Sigmoid colon (tissue), 7 donors: ENCODE measurements at places on chromosomes 12 and 14. TPM values are rescaled to one million over a fixed set of nuclear protein-coding genes. Genes with fewer than 3 reads are reported as not detected.

- no peak for DNase-seq
Observed at GRCh38 chr14:78709795-78710557, 539.8 kb downstream of the NRXN3 start.

DNA sequence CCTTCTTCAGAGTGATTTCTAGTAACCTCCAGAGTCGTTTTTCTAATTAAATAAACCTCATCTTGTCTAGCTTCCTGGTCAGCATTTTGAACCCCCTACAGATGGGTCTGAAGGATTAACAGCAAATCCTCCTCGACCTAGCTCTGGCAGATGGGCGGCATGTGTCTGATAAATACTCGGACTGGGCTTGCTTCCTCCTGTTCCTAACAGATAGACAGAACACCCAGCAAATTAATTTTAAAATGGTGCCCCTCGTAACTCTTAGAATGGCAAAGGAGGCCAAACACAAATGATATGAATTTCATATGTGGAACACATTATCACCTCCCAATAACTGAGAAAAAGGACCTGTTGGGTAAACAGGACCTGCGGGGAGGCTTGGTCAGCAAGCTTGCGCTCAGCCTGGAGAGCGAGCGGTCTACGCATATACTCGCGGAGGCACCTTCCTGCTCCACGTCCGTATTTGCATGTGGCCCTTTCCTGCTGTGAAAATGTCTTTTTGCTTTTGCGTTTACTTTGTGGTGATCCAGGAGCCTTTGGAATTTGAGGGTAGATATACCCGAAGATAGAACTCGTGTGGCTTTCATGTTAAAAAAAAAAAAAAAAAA, 79.6 kb downstream of the OTX2 start:
- DNase-seq = no peak

DNA sequence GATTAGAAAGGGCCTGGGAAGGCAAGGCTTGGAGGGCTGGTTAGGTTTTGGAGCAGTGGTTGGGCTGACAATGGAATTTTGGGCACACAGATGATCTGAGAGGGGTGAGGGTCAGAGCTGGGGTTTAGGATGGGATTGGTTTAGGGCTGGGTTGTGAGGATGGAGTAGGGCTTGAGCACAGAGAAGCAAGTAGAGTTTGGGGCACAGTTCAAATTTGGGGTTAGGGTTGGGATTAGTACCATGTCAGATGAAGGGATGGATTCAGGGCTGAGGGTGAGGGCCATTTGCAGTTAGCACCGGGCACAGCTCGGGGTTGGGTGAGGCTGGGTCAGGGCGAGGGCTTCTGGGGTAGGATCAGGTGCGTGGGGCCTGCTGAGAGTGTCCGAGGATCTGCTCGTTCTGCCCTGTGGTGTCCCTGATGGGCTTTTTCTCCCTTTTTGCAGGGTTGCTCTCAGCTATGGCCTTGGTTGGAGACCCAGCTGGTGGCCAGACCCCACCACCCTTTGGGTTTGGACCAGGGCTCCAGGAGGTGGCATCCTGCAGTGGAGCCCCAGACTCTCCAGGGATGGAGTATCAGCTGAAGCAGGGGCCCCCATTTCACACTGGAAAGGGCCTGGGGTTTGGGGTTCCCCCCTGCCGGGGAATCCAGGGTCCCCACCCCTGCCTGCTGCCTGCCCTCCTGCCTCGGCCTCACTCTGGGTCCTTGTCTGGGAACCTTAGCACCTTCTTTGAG, 45.6 kb downstream of the KRT80 start:
- DNase-seq = no peak

Gene GZMH
- not detected for total RNA-seq

GRCh38 chr14:74634481-74634880, 22.4 kb upstream of the LTBP2 start:
- no peak for DNase-seq

DNA sequence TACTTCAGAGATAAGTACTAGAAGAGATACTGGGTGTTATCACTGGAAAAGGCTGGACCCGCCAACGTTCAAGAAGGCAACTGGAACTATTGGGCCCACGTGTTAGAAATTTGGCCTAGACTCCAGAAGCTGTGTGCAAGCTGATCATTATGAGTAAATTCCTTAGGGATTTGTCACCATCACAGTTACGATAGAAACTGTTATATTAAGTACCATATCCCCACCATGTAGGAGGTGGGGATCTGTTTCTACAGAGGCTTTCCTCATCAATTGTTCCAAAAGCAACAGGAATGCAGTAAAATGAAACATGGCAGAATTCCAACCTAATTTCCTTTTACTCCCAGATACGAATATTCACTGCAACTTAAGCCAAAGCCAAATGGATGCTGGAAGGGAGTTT, 170.7 kb downstream of the NOVA1 start:
- no peak for DNase-seq

- DNase-seq = no peak
Observed at GRCh38 chr12:39406262-39406661, 36.7 kb downstream of the KIF21A start.

DNA sequence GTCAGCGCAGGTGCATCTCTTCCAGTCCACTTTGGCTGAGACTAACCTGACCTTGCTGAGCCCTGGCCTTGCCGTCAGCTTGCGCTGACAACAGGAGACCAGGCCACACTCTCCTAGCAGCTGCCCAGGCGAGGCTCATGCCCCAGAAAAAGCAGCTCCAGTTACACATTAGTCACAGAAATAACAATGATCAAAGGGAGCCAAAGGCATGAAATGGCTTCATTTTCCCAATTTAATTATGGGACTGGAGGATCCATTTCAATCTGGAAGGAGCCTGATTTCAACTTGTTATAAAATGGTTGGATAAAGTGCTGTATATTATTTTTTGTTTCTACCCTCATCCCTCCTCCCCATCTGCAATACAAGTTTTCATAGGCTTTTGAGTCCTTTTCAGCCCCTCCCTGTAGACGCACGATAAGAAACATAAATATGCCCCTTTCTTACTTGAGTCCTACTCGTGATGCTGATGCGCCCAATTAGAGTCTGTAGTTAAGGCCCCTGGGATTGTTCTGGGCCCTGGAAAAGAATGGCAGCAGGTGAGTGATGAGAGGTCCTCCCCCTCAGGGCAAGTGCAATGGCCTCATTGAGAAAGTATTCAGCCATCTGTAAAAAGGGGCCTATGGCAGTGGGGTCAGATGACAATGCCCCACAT, 376.0 kb downstream of the C12orf75 start:
- no peak for DNase-seq

- no peak for DNase-seq
Observed at GRCh38 chr12:116274551-116275375, 2.7 kb downstream of the MED13L start.

DNA sequence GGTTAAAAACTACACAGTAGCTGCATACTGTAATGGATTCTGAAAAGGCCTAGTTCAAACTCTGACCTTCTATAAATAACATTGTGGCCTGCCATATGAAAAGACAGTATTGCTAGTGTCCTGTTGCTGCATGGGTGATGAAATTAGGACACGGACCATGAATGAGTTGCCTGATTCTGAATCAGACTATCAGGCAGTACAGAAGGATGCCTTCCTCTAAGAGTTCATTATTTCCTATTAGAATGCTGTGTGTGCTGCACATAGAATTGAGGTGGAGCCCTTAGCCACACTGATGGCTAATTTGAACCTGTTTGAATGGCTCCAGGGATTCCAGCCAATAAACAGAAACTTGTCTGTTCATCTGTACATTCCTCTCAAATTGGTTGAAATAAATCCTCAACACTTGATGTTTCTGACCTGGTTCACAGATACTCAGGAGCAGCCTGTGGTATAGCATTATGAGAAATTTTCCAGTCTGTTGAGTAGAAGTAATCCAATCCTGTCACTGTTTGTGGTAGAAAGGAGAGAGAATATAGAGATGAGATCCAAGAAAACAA, 483.2 kb downstream of the APAF1 start:
- no peak for DNase-seq

DNA sequence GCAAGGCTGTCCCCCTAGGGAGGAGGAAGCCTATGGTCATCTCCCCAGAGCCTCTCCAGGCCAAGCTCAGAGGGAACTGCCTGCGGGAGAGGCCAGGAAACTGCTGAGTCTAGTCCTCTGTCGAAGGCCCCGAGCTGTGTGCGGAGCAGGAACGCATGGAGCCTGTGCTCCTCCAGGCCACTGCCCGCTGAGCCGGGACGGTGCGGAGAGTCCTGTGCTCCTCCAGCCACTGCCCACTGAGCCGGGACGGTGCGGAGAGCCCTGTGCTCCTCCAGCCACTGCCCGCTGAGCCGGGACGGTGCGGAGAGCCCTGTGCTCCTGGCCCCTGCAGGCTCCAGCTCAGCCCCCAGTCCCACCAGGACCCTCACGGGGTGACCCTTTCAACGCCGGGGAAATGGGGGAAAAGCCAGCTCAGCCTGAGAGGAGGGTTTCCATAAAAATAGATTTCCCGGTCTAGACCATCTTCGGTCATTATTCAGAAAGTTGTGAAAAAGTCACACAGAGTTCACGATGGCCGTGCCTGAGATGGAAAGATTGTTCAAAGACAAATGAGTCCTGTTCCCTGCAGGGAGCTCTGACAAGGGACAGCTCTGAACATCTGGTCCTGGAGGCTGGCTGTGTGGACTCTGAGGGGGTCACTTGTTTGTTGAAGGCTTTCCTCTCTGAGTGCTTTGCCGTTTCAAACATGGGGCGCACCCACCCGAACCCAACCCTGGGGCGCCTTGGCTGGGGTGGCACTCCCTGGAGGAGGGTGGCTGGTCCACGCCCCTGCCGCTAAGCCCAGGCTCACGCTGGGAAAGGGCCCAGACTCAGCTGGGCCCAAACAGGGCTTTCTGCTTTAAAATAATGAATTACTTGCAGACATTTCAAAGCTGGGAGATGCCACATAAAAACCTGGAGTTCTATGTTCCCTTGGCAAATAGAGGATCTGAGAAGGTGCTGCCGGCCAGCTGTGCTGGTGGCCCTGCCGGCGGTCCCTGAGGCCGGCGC, 85.5 kb downstream of the ADGRD1 start:
- no peak for DNase-seq

Gene KIF5A
- 7.8 TPM for total RNA-seq

DNA sequence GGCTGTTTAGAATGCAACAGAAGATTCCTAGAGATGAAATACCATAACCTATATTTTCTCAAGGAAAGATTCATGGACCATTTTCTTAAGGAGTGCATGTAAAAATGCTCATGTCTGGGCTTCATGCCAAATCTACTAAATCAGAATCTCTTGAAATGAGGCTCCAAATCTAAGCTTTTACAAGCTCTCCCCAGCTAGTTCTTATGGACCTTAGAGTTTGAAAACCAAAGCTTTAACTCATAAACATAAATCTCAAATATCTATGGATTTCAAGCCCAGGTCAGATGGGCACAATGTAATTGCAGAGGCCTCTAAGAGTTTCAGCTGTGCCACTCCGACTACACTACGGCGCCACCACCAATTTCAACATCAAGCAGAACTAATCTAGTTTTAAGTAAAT, 117.3 kb upstream of the CAND1 start:
- no peak for DNase-seq

GRCh38 chr14:104232070-104232484, 93.7 kb downstream of the KIF26A start:
- no peak for DNase-seq

GRCh38 chr12:109831929-109832328, 1.3 kb downstream of the TRPV4 start:
- DNase-seq = no peak

Gene TMEM119
- 7.1 TPM for total RNA-seq

Gene STAC3
- 1.2 TPM for total RNA-seq

Gene LRRK2
- 29.9 TPM for total RNA-seq

- no peak for DNase-seq
Observed at GRCh38 chr12:108815369-108815768, 42.0 kb downstream of the SSH1 start.

GRCh38 chr14:82445810-82446570, 912.3 kb upstream of the SEL1L start:
- DNase-seq = no peak

GRCh38 chr12:56321027-56321426, 5.2 kb upstream of the CNPY2 start:
- no peak for DNase-seq

Gene KRT75
- total RNA-seq = not detected
